Mammary epithelial cell (primary cell): ENCODE measurements at places on chromosomes 5 and 9.

DNA sequence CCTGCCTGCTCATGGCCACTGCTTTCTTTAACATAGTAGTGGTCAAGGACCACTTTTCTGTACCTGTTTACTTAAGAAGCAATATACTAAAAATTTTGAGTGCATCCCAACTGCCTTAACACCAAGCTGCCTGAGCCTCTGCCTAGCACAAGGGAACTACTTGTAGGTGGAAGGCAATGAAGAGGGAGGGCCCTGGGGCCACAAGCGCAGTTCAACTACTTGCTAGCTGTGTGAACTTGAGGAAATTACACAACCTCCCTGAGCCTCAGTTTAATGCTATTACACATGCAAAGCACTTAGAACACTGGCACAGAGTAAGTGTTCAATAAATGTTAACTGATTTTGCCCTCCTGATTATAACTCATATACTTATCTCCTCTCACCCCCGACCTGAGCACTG lies 6.3 kb downstream of the ARL15 start:
- no peak for DNase-seq

DNA sequence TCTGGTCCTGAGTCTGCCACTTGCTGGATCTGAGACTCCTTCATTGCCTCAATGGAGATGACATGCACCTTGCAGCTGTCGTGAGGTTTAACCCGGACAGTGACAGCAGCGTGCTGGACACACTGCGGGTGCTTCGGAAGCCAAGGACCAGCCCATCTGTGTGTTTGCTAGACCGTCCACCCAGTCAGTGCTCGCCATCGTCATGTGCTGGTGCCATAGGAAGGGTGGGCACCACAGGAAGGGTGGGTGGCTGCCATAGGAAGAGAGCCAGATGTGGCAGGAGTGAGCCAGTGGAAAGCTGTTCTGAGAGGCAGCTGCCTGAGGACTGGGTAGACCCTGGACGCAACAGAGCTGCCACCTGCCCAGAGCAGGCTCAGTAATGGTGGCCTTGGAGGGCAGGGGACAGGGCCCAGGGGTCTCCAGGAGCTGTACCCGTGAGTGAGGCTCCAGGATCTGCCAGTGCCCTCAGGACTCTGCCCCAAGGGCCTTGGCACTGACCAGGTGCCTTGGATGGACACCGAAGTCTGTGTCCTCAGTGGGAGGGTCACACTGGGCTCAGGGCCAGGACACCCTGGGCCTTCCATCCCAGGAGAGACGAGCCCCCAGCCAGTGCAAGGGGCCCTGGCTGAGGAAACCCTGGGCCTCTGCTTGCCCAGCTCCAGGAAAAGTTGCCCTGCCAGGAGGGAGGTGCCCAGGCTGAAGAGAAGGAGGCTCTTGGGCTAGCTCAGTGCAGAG lies 21.8 kb downstream of the FLT4 start:
- no peak for DNase-seq

- no peak for DNase-seq
These were observed 20.3 kb upstream of the ANKRD33B start for GRCh38 chr5:10543585-10544040.

DNA sequence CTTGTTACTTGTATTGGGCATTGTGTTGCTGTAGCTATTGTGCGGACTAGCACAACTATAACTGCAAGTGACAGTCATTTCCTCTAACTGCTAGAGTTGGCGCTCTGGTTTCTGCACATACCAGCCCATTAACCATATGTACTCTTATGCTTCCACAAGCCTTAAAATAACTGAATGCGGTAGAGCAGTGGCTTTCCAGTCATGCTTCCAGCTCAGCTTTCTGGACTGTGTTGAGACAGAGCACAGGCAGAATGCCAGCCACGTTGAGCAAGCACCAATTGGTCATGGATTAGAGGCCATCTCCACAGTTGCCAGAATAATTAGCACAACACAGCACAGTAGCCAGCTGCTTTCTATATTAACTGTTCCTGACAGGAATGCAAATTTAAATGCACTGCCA lies 12.2 kb downstream of the INVS start:
- peak; percentile 94 for DNase-seq

- DNase-seq, result peak; percentile 87
These were observed at the start of gene MOCS2 for GRCh38 chr5:53109443-53110127. MOCS2 (minus strand) TSS chr5:53109757; CDS start chr5:53107174, 2,583 bp downstream.

- DNase-seq, result peak; percentile 92
These were observed 91.9 kb upstream of the RASEF start for GRCh38 chr9:83154821-83155220.

DNA sequence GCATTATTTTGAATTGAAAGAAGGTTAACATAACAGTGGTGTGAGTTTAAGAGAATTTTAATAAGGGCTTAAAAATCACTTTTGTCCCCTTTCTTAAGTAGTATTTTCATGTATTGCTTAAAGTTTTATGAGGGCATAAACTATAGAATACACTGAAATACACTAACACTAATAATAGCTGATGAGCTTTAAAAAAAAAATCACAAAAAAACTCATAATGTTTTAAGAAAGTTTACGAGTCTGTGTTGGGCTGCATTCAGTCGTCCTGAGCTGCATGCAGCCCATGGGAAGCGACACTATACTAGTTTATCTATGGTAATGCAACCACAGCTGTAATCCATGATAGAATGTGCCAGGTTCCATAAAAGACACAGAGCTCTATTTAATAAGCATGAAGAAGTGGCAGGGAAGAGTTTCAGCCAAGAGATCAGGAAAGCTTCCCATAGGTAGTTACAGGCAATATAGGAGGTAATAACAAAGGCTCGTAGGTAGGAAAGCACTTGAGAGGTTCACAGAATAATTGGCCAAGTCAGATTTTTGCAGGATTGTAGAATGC lies 4.5 kb downstream of the SREK1IP1 start:
- DNase-seq, result no peak

DNA sequence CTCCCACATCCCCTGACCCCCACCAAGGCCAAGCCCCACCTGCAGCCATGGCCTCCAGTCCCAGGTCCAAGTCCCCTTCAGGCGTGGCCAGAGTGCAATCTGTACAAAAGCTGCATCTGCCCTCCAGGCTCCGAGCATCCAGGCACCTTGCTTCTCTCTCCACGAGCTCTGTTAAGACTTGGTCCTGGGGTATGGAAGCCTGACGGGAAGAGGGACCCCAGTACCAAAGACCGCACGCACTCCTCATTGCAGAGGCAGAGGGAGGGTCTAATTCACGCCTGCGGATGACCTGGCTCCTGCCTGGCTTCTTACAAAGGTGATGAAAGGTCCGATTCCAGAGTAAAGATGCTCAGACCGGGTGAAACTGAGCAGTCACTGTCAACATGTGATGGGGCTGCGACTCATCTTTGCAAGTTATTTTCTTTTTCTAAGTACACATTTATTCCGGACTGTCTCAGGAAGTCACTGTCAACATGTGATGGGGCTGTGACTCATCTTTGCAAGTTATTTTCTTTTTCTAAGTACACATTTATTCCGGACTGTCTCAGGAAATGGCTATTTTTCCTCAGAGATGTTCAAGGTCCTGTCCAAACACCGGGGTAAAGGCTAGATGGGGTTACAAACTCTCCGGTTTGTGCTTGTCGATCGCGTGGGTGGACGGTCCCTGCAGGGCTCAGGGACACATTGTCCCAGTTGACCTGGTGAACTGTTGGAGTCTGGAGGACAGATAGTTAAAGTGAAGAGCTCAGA lies 252.0 kb upstream of the IRX4 start:
- DNase-seq, result no peak

DNA sequence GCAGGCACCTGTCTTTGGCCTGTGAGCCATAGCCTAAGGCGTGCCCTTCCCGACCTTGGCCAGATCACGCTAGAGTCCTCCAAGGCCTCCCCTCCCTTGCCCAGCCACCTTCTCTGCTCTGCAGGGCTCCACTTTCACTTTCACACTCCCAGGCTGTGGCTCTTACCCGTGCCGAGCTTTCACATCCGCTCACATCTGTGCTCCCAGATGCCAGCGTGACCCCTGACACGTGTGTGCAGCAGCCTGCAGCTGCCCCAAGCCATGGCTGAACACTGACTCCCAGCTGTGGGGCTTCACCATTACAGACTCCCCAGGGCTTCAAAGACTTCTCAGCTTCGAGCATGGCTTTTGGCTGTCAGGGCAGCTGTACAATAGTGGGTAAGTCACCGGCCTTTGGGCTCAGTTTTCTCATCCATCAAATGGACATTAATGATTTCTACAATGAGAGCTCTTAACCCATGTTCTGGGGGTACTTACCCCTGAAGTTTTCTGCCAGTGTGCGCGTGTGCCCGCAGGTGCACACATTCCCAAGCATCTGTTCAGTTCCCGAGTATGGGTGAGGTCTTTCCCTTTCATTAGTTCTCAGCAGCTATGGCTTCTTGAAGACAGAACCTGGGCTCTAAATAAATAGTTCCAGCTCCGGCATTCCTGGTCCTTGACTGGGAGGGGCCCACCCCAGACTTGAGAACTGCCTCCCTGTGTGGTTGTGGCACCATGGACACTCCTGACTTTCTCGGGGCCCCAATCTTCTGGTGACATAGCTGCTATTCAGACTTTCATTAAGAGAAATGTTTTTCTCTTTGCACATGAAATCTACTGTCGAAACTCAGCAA lies 118.6 kb downstream of the RGS3 start:
- no peak for DNase-seq

DNA sequence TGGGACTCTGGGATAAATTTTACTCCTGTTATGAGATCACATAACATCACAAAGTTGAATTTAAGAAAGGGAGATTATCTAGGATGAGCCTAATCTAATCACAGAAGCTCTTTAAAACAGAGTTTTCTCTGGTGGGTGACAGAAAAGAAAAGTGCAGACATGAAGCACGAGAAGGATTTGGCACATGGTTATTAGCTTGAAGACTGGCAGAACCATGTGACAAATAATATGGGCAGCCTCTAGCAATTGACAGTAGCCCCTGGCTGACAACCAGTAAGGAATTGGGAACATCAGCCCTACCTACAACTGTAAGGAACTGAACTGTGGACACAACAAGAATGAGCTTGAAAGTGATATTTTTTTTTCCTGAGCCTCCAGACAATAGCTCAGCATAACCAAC lies 243.1 kb downstream of the HTR1A start:
- DNase-seq, result no peak

GRCh38 chr9:21927752-21928151 lies 66.4 kb downstream of the CDKN2A start:
- DNase-seq, result no peak

- DNase-seq, result no peak
These were observed 69.1 kb upstream of the PUM3 start for GRCh38 chr9:2913026-2913425.

DNA sequence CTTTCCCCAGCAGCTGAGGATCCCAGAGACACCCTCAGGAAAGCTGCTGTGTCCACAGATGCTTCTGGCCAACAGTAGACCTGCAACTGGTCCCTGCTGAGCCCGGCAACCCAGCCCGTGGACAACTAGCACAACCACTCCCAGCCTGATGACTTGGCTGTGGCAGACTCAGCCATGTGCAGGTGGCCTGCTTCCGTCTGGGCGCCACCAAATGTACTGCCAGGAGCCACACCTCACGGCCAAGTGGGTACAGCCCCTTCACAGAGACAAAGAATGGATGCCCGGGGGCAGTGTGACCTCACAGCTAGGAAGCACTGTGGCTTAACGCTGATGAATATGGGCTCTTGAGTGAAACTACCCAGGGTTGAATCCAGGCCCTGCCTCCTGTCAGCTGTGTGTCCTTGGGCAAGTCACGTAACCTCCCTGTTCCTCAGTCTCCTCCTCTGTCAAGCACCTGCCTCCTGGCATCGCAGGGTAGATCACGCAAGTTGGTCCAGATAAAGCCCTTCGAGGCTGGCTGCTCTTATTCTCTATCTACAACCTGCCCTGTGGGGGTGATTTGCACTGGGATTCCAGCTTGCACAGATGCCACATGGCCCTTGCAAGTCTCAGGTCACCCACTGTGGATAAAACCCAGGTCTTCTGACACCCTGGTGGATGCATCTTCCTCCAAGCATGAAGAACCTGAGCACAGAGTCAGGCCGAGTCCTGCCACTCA lies 225.0 kb downstream of the PBX3 start:
- peak; percentile 60 for DNase-seq

DNA sequence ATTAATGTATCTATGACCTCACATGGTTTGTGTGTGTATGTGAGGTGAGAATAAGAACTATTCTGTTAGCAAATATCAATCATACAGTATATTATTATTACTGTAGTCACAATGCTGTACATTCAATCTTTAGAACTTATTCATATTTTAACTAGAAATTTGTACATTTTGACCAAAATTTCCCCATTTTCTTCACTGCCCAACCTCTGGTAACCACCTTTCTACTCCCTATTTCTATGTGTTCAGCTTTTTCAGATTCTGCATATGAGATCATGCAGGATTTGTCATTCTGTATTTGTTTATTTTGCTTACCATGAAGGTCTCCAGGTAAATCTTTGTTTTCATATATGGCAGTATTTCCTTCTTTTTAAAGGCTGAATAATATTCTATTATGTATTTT lies 607.9 kb downstream of the SLCO4C1 start:
- no peak for DNase-seq

GRCh38 chr9:121491111-121491510 lies 8.5 kb downstream of the GGTA1 start:
- DNase-seq, result no peak

DNA sequence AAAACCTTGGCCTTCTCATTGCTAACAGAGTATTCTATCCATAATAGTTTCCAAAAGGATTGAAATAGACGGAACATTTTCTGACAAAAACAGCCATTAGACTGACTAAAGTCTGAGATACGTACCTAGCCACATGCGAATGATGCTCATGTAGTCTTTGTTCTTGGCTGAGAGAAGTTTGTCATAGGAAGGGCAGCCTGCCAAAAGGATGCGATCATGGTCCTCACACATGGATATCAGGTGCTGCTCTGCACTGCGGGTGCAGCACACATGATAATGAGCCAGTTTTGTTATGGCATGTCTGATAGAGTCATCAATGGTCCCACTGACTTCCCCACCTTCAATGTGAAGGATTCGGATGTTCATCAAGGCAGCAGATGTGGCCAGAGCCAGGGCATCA lies 12.3 kb downstream of the GNE start:
- no peak for DNase-seq

DNA sequence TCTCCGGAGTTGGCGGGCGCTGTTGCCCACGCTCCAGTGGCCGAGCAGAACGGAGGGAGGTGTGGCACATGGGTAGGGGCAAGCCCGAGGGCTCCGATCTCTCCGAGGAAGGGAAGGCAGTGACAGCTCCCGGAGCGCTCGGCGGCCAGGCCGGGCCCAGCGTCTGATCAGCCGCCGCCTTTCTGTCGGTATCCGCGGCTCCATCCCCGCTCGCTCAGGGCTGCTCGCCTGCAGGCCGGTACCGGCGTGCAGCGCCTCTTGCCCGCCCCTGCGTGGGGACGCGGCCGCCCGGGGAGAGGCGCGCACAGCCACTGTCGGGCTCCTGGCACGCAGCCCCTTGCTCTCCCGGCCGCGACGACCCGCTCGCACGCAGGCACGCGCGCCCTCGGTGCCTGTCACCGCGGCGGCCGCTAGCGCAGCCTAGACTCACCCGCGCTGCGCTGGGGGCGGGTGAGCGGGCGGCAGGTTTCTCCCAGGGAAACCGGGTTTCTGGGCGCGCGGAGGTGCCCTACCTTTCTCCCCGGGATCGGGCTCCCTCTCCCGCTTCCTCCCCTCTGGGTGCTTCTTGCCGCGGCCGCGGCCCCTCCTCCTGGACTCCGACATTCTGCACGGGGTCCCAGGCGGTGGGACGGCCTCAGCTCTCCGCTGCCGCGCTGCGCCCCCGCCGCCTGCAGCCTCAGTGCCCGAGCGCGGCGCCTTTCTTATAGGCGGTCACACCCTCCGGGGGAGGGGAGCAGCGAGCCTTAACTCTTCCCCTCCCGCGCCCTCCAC lies 108.4 kb downstream of the PSD2 start:
- DNase-seq, result peak; percentile 14

- no peak for DNase-seq
These were observed 70.7 kb downstream of the THBS4 start for GRCh38 chr5:80105698-80106439.

GRCh38 chr9:84773022-84773421 lies 103.5 kb downstream of the NTRK2 start:
- DNase-seq, result peak; percentile 78

GRCh38 chr5:177332031-177332895 lies 19.2 kb downstream of the LMAN2 start:
- no peak for DNase-seq
